ENCODE measurements at places on chromosomes 2 and 18.
A peak's percentile ranks its signal among the peaks of the same experiment; 100 is the strongest.

DNA sequence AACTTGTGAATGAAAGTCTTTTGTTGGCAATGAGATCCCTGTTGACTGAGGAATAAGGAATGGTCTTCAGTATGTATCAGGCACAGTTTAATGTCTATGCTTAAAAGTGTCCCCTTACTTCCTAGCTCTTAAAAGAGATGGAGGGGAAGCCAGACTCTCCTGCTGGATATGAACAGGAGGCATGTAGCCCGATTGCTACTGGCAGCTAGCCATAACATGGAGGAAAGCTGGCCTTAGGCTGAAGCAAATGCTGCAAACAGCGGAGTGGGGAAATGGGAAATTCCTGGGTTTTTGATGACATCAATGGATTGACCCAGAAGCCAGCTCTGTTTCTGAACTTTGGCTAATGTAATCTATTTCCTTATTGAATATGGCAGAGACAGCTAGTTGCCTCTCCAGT lies 266.1 kb downstream of the SLC4A3 start:
- DNase-seq = no peak

DNA sequence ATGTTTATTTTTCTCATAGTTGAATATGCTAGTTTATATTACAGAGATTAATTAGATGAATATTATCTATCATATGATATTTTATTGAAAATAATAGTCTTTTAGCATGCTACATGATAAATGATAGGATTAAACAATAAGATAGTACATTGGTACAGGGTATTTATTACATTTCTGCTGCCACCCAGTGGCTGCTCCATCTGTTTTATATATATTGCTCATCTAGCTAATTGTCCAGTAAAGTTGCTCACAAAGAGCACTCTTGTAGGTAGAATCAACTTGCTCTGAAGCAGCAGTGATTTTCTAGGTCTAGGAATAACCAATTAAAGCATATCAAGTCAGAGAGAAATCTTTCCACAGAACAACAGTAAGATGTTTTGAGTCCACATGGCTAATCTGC lies 183.3 kb downstream of the ASXL3 start:
- DNase-seq = peak; percentile 15

GRCh38 chr2:70553334-70553583 lies 367 bp downstream of the TGFA start:
- no peak for DNase-seq

DNA sequence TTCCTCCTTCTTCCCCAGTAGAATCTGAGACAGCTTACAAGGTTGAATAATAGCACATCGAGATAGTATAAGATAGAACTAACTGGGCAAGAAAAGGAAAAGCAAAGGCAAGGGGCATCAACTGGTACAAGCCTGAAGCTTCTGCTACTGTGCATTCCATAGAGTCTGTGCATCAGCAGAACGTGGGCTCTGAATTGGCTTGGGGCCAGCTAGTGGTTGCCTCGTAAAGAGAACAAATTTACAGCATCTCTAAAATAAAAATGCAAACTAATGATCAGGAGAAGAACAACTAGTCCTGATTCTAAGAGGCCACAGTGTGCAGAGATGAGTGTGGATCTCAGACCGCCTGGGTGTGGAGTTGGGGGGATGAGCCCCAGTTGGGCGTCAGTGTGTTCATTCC lies 36.6 kb downstream of the UPP2 start:
- no peak for DNase-seq

- DNase-seq = no peak
Measured at GRCh38 chr2:37590119-37590571, 81.3 kb downstream of the CDC42EP3 start.

- peak; percentile 72 for DNase-seq
Measured at GRCh38 chr18:68438983-68439382, 275.9 kb downstream of the TMX3 start.

GRCh38 chr2:45992021-45992740 lies 305.0 kb upstream of the EPAS1 start:
- DNase-seq = no peak

DNA sequence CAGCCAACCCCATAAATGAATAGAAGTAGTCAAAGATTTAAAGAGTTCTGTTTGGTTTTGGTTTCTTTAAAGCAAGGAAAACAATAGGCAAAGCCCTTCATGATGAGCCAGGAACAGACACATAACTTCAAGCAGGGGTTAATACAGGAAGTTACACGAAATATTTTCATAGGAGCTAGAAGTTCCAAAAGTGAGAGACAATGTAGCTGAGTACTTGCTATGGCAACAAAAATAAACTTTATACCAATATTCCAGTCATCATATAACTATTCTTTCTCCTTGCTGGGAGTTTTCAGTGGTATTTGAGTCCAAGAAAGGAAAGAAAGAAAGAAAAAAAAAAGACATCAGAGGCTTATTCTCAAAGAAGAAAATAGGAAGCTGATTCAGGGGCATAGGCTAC lies 56.2 kb downstream of the COBLL1 start:
- no peak for DNase-seq

- no peak for DNase-seq
Measured at GRCh38 chr18:77985526-77986281, 736.1 kb downstream of the GALR1 start.

DNA sequence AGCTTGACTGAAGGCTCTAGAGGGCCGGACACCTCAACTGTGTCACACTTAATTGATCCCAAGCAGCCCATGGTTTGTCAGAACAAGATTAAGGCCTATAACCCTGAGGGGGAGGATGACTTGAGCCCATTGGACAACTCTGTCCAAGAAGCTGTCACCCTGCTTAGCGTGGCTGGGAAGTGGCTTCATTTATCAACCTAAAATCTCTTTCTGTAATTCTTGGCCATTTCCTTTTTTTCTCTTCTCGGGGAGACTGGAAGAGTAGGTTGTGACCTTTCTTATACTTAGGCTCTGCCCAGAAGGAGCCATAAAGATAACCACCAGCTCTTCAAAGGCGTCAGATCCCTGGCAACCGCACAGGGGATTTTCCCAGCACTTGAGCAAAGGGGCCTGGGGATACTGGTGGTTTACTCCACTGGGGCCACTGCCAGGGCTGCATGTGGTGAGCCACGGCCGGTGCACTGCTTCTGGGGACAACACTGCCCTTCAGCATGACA lies 265.5 kb downstream of the CYRIA start:
- DNase-seq = no peak

DNA sequence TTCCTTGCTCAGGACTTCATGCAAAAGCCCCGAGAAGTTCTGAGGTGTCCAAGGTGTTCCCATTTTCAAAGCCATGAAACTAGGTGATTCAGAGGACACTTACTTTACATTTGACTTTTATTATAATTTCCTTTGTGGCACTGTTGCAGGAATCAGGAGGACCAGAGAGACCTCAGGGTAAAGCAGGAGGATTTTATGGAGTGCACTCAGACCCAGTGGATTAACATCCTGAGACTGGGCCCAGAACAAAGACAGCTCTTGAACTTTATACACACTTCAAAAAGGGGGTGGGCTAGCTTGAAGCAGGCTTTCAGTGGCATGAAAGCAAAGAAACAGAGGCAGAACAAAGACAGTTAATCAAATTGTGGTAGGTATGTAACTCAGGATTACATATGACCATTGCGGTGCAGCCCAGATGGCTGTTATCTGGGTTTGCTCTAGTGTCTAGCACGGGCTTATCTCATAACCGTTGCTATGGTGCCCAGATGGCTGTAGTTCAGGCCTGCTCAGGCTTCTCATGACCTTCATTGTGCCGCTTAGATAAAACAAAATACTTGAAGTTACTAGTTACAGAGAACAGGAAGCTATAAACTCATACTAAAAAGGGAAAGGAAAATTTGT lies 39.4 kb downstream of the TMEM182 start:
- peak; percentile 15 for DNase-seq

DNA sequence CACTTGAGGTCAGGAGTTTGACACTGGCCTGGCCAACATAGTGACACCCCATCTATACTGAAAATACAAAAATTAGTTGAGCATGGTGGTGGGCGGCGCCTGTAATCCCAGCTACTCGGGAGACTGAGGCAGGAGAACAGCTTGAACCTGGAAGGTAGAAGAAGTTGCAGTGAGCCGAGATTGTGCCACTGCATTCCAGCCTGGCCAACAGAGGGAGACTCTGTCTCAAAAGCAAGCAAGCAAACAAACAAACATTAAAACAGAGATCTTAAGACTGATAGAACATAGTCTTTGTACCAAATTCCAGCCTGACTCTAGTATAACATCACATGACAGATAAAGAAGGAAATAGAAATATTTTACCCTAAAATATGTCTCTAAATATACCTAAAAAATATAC lies 168.1 kb downstream of the PTPRM start:
- DNase-seq = no peak

DNA sequence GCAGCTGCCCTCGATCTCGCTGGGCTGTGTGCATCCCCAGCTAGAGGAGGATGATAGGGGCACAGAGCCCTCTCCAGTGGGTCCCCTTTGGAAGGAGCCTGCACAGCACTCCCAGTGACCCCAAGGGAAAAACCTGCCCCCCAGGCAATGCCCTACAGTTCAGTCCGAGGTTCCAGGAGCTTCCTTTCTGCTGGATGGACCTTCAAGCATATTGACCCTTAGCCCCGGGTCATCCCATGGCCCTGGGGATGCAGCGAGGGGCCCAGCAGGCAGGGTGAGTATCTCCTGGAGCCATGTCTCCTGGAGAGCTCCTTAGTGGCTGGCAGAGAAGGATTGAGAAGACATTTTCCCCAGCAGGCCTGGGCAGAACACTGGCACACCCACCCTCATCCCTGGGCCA lies 45.4 kb upstream of the CTDP1 start:
- DNase-seq = no peak

- no peak for DNase-seq
Measured at GRCh38 chr2:240963868-240964703, 34.3 kb upstream of the SNED1 start.

GRCh38 chr2:240517342-240517741 lies 40.4 kb downstream of the ANKMY1 start:
- DNase-seq = no peak

- no peak for DNase-seq
Measured at GRCh38 chr2:171882089-171882769, 11.8 kb downstream of the SLC25A12 start.

- DNase-seq = no peak
Measured at GRCh38 chr2:173607606-173608311, 253.1 kb downstream of the CDCA7 start.

DNA sequence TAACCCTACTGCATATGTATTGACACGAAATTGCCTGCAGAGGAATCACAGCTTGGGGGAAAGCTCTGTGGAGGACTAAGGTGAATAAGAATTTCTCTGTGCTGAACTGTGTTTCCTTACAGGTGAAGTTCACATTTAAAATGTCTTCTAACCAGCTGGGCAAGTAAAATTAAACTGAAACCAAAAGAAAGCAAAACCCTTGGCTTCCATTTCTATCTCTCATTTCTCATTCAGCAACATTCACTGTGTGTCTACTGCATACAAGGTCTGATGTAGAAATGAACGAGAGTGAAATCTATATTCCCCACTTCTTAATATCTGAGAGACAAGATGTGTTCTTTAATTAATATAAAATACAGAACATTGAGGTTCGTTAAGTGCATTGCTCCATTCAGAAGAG lies 397.3 kb downstream of the SOX11 start:
- no peak for DNase-seq

DNA sequence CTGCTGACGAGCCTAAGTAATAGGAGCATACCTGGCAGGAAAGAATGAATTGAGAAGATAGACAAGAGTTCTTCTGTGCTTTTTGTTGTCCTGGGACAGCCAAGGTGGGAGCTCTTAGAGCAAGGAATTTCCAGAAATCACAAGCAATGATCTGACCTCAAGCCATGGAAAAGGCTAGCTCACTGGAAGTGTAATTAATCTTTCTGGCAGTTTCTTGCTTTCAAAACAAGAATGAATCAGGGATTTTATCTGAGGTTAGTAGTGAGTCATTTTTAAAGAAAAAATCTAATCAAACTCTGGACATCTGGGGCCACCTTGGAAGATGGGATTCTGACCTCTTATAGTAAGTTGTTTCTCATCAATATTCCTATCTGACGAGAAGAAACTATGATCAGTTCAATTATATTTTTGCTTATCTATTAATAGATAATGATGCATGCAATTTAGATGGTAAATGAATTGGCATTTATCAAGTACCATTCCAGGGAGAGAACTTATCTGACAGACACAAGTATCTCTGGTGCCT lies 98.0 kb downstream of the ADCYAP1 start:
- no peak for DNase-seq

- peak; percentile 65 for DNase-seq
Measured at GRCh38 chr2:35973132-35973736, 382.3 kb upstream of the CRIM1 start.

GRCh38 chr2:72613931-72614330 lies 211.9 kb downstream of the EXOC6B start:
- no peak for DNase-seq

GRCh38 chr2:239035997-239036731 lies 188.3 kb downstream of the TWIST2 start:
- DNase-seq = peak; percentile 14

GRCh38 chr2:113922335-113922734 lies 32.4 kb downstream of the ACTR3 start:
- no peak for DNase-seq

DNA sequence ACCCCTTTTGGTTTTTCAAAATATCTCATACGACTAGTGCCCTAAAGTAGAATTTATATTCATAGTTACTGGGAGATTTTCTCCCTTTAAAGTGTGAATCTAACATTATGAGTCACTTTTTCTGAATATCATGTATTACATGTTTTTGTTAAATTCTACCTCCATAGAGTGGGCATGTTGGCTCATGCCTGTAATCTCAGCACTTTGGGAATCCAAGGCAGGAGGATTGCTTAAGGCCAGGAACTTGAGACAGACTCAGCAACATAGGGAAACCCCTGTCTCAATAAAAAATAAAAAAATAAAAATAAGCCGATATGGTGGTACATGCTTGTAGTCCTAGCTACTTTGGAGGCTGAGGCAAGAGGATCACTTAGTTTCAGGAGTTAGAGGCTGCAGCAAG lies 45.3 kb upstream of the UNC80 start:
- DNase-seq = no peak

GRCh38 chr2:3115301-3116042 lies 262.1 kb downstream of the EIPR1 start:
- no peak for DNase-seq

DNA sequence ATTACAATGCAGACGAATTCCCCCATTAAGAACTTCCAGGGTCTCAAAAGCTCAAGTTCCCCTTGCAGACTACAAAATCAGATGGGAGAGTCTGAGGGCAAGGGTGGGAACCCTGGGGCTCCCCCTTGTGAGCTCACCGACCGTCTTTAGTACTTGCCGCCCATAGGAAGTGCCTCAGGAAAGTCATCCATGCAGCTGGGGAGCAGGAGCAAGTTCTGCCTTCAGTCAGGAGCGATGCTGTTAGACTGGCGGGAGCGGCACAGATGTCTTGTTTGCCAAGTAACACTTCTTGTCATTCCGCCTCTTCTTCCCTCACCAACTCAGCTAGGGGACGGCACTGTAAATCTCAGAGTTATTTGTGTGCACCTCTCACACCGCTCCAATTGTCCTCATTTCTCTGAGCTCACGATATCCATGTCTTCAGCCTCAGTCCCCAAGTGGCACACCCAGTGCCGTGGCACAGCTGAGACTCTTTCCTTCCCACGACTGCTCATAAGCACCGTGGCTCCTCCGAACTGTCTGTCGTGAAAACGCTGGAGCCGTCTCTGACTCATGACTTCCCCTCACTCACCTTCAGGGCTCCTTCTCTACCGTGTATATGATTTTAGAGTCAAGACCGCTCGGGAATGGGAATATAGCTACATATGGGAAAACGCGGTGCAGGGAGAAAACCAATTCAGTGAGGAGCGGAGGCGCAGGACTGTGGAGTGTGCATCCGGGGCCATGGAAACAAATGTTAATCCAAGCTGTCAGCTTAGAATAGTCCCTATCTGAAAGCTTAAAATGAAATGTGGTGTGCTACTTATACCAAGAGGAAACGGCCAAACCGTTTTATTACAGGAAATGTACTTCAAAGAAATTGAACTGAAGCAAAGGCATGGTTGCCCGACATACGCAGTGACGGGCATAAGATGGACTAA lies 34.0 kb downstream of the UXS1 start:
- no peak for DNase-seq

Measured in neural progenitor cell (in vitro differentiated cells).